Effector memory CD4-positive, alpha-beta T cell (primary cell): ENCODE measurements at places on chromosomes 5 and 9.

GRCh38 chr5:167827766-167828165 lies 463.7 kb upstream of the WWC1 start:
- DNase-seq, result no peak

GRCh38 chr5:43154469-43154868 lies 33.8 kb downstream of the ZNF131 start:
- no peak for DNase-seq

- DNase-seq, result no peak
Measured at GRCh38 chr5:173786286-173787187, 101.6 kb upstream of the CPEB4 start.

- no peak for DNase-seq
Measured at GRCh38 chr5:154713615-154714125, 41.5 kb upstream of the LARP1 start.

DNA sequence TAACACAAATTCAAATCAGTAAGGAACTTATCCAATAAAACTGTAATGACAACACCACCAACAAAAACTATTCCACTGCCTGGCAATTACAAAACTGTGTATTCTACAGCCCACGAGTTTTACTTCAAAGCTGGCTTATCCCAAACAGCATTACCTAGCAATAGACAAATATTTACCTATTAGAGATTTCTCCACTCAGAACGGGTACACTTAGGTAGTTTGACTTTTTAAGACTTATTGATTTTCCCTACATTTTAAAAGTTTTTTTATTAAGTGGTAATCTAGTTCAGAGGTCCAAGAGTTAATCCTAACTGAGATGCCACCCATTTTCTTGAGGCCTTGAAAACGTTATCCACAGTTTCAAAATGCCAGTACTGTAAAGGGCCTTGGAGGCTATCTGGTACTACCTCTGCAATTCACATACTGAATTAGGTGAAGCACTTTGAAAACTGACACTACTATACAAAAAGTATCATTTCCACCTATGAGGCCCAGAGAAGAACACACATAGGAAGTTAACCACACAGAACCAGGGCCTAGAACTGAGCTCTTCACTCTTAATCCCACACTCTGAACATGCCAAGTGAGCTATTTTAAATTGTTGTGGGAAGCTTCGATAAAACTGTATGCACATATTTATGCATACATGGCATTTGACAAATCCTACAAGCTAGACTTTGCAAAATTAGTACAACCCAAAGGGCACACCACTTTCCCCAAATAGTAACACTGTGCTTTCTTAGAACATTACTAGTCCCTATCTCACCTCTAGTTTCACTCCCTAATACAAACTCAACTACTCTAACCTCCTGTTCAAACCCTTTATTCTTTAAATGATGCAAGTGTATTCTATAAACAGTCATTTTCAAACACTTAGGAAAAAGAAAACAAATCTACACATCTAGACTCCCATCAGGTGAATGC lies 2.1 kb downstream of the NADK2 start:
- no peak for DNase-seq

GRCh38 chr5:4868140-4868735 lies 271.9 kb upstream of the ADAMTS16 start:
- no peak for DNase-seq

DNA sequence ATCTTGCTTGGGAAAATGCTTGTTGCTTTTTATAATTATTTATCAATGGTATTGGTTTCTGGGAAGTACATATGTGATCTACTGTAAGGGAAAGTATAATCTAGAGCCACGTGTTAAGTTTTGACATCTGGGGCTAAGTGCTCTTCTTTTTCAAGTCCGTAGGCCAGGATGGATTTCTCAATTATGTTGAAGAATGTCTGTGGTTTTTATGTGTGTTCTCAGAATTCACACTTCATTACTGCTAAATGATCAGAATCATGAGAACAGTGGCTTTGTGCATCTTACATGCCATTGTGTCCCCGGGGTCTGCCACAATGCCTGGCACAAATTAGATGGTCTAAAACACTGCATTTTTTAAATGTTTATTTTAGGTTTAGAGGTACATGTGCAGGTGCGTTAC lies 14.5 kb upstream of the AUH start:
- no peak for DNase-seq

GRCh38 chr5:152274224-152274623 lies 130.9 kb downstream of the NMUR2 start:
- no peak for DNase-seq

DNA sequence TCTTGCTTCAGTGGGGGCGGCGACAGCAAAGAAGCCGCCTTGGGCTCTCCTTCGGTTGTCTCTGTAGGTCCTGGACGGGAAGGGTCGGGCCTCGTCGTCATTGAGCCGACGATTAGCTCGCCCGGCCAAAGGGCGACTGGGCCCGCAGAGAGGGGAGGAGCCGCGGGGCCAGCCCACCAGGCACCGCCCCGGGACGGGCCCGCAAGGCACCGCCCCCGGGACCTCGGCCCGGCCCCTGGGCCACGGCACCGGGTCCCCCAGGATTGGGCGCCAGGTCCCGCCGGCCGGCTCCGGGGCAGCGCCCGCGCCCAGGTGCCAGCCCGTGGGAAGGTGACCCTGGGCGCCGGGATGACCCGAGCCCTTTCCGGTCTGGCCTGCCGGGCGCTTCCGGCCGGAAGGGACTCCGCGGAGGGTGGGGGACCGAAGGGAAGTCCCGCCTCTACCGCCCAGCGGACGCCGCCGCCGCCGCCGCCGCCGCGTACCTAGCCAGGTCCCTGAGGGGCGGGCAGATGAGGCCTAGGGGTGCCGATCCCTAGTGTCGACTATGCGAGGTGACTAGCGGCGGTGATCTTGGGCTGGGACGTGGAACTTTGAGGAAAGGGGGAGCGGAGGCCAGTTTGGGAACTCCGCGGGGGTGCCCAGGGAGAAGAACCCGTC lies at the start of the genes GBA2 and RGP1:
TSS of gene GBA2 (minus strand) at position 371 of the 657 bp plus-strand sequence. CDS start 524 bp downstream, outside the sequence.
TSS of gene RGP1 (plus strand) at position 430 of the 657 bp plus-strand sequence. CDS start 469 bp downstream, outside the sequence.
- DNase-seq, result peak; percentile 54

GRCh38 chr5:106399391-106399790 lies 1271.3 kb downstream of the EFNA5 start:
- DNase-seq, result no peak

GRCh38 chr5:132024117-132024435 lies 12.6 kb upstream of the ACSL6 start:
- DNase-seq, result no peak

DNA sequence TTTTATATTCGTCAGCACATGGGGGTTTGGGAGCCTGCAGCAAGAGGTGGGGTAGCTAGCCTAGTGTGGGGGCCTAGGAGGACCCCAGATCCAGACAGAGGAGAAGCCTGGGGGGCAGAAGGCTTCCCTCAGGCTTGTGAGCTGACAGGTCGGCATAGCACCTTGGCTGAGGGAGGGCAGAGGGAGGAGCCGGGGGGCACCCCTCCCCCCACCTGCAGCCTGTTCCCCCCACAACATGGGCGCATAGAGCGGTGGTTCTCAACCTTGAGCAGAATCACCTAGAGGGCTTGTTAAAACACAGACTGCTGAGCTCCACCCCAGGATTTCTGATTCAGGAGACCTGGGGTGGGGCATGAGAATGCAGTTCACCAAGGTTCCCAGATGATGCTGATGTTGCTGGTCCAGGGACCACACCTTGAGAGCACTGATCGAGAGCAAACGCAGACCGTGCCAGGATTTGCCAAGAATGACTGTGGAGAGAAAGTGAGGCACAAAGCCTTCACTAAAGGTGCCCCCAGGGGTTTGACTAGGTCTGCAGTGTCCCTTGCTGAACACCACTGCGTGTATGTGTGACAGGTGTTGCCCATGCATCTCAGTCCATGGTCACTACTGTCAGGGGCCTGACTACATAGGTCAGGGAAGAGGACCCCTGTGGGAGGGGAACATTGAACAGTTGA lies 163.3 kb downstream of the MACROH2A1 start:
- DNase-seq, result no peak

GRCh38 chr9:95570646-95571045 lies 53.9 kb upstream of the PTCH1 start:
- no peak for DNase-seq
